ENCODE measurements at places on chromosomes 2 and 18.

DNA sequence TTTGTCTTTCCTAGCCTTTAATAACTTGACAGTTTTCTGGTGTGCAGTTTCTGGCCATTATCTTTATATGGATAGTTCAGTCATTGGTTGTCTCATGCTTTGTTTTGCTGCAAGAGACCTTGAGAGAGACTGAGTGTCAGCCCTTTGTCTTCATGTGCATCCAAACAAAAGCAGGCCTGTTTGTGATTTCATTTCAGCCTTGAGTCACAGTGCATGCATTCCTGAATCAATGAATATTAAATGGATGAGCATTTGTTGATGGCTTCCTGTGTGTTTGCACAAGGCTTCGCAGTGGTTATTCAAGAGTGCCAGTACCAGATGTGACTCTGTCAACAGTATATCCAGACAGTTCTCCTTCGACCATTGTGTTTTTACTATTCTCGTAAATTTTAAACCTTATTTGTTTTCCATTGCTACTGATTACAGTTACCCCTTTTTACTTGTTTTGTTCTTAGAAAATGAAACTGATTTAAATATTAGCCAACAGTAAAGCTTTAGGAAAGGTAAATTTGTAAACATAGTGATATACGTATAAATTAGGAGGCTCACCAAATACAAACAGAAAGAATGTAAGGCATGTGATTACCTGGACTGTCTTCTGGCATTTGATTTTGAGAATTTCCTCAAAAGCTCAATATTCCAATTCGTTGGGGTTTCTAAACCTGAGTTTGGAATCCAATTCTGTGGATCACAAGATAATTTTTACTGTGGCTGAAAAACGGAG is 319.8 kb downstream of the CTNNA2 start:
- no peak for DNase-seq

DNA sequence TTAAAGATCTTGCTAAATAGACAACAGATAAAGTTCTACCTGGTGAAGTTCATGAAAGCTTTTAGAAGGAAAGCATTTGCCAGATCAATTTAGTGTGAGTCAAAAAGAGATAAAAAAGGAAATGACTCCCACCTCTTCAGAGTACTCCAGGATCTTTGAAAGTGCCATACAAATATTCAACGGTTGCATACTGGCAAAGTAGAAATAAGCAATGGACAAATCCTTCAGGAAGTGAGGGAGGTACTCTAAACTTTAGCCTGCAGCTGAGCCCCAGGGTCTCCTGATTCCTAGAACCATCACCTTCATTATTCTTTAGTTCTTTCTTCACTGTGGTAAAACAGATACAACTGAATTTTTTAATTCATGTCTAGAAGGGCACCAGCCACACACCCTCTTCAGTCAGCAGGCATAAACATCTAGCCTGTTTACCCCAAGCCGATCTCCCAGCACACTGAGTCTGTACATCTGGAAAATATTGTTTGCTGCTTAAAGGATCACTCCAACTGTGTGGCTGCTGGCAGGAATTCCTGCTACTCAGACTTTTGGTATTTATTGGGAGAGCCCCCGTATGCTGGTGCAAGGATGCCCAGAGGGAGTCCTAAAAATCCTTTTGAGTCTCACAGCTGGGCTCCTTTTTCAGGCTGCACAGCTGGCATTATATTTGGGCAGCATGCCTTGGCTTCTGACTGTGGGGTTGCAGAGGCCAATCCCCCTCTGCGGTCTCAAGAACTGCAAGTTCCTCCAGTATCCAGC is 72.3 kb upstream of the SESTD1 start:
- DNase-seq: no peak

DNA sequence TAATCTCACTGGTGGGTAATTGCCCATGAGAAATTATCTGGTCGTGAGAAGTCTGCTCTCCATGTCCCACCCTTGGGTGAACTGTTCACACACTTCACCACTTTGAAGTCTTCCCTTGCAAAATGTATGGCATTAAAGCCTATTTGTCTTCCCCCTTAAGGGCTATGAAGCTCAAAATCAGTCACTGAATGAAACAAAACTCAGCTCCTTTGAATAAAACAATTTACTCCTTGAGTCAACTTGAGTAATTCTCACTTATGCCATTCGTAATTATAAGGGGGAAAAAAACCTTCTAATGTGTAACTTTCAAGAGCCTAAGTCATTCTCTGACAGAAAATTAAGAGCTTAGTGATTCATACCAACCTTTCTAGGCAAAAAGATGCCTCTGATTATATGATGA is 48.8 kb upstream of the REL start:
- DNase-seq: no peak

- peak; percentile 41 for DNase-seq
These were observed 40.6 kb downstream of the GPD2 start for GRCh38 chr2:156476850-156477206.

DNA sequence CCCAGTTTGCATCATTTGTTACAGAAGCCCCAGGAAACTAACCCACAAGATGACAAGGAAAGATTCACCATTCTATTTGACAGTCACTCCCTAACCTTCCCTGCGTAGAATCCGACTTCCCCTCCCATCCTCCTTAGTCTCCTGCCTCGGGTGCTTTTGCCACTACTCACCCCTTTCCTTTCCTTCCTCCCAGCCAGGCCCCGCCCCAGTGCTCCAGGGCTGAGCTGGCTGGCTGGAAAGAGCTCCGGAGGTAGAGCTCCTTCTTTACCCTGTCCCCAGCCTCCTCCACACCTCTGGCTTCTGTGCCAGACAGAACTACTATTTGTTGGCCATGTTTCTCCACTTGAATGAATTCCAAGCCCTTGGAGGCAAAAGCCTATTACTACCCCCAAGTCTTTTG is 317.6 kb upstream of the NCKAP5 start:
- no peak for DNase-seq
